Bronchial epithelial cell (primary cell): ENCODE measurements at places on chromosomes 12 and 14. TPM values are rescaled to one million over a fixed set of nuclear protein-coding genes. Genes with fewer than 3 reads are reported as not detected.

- no peak for DNase-seq
These were observed 272.6 kb downstream of the CCER1 start for GRCh38 chr12:90682398-90682797.

Gene HOMEZ
- total RNA-seq: 5.0 and 6.3 TPM in 2 replicates

DNA sequence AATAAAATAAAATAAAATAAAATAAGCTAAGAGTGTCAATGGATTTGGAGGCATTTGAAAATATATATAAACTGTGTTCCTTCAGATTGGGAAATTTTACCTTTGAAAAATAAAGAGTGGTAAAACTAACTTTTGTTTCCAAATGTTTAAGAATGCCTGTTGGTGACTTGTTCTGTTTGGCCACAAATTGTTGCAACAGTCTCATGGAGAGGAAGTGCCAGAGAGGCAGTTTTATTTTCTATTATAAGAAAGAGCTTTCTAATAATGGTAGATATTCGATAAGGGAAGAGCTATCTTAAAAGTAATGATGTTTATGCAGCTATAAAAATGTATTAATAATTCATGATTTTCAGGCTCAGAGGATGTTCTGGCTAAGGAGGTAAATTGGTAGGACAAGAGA lies 68.8 kb upstream of the MDGA2 start:
- no peak for DNase-seq

Gene CMKLR1
- not detected in 2 replicates for total RNA-seq

Gene LRRC10
- total RNA-seq: not detected in 2 replicates

Gene KRT77
- under 0.01 TPM in 1 of 2 replicates, not detected in the other for total RNA-seq

Gene WNT5B
- 0.77 and 0.79 TPM in 2 replicates for total RNA-seq

DNA sequence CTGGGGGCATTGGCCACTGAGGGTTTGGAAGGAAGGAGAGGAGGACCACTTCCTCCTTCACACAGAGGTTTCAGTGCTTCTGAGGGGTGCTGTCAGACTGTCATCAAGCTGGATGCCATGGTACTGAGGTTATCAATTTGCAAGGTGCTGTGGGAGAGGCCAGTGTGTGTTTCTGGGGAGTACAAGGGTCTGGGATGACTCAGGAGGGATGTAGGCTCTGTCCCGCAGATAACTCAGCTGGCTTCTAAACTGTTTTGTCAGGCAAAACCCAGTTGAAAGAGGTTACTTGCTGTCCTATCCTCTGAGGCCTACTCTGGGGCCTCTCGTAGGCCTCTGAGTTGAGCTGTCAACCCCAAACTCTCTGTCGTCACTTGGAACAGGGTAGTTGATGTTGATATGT lies 22.8 kb downstream of the ADCK1 start:
- DNase-seq: no peak

DNA sequence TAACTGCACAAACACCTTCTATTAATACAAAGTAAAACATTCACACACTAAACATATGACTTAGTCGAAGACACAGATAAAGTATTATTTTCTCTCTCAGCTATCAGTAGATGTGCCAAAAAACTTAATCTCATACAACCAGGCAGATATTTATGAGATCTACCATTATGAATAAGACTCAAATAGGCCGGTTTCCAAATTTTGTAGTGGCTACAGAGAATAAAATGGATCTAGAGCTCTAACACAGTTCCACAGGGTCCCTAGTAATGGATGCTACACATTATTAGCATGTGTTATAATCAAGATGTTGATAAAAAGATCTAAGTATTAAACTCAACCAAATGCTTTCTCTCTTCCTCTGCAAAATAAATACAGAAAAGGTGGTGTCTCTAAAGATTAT lies 10.4 kb downstream of the SAV1 start:
- DNase-seq: no peak

DNA sequence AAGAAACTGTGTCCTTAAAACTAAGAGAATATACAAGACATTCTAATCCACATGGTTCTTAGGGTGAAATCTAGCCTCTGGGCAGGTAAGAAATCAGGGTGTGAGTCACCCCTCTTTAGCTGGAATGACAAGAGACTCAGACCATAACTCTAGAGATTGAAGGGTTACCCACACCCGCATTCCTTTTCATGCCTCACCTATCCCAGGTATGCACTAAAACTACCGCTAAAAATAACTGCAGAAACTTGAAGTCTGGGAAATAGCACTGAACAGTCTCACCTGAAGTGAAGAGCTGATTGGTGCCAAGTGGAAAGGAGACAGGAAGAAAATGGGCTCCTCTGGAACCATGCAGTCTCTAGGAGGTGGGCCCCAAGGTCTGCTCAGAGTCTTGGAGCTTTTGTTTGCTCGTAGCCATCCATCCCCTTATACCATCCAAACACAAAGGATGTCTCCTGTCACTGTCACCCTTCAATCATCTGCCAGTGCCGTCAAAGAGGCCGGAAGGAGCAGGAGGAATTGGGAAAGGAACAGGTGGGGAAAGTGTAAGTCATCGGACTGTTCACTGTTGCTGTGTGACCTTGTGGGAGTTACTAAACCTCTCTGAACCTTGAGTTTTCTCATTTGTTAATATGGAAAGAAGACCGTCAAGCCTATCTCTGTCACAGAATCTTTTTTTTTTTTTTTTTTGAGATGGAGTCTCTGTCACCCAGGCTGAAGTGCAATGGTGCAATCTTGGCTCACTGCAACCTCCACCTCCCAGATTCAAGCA lies 22.4 kb downstream of the DDX47 start:
- peak; percentile 100 for DNase-seq

DNA sequence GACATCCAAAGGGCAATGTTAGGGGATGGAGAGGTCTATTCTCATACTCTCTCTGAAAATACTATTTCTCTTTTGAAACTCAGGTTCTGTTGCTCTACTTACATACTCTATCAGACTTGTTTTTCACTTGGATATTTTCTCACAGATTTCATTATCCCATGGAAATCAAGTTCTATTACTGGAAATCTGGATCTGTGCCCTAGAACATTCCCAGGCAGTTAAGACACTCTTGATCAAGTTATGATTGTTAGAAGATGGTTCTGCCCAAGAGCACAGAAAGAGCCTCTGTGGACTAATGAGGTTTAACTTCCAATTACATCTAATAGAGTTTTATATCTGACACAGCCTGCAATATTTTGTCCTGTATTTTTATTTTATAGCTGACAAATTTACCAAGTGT lies 591.0 kb upstream of the ATP2B1 start:
- DNase-seq: no peak

DNA sequence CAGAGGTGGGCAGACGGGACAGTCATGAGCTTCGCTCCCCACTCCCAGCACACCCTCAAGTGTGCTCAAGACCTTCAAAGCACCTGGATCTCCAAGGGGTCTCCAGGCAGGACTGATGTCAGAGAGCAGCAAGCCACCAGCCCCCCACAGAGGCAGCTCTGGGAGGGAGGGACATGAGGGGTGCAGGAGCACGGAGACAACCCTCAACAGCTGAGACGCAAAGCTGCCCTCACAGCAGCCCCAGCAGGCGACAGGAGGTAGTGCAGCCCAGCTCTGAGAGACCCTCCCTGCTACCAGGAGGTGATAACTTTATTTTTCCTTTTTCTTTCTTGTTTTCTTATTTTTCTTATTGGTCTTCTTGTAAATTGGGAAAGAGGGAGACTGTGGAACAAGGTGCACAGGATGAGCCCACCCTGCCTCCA lies 17.9 kb downstream of the SIVA1 start:
- no peak for DNase-seq

Gene CAPZA3
- total RNA-seq: 0.13 TPM in 1 of 2 replicates, not detected in the other

Gene GAPDH
- total RNA-seq: 5,048 and 6,753 TPM in 2 replicates

DNA sequence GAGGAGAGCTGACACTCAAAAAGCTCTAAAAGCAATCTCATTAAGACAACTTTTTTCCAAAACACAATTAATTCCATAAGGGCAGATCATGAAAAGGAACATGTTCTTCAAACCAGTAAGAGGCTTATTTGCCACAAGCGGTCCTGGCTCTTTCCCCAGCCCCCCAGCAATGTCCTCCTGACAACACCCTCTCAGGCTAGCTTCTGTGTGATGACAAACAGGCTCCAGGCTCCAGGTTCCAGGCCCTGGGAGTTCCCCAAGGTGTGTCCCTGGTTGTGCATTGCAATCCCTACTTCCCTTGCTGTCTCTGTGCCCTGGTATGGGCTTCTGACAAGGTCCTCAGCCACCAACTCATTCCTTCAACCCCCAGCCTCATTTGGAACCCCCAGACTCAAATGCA lies 8.9 kb downstream of the HVCN1 start:
- peak; percentile 4 for DNase-seq

GRCh38 chr12:50953047-50953446 lies 703 bp downstream of the HIGD1C start:
- no peak for DNase-seq

- no peak for DNase-seq
These were observed 131.0 kb upstream of the SOX5 start for GRCh38 chr12:24080465-24080864.
